GM13977 (cell line): ENCODE measurements at places on chromosomes 6 and 20.

DNA sequence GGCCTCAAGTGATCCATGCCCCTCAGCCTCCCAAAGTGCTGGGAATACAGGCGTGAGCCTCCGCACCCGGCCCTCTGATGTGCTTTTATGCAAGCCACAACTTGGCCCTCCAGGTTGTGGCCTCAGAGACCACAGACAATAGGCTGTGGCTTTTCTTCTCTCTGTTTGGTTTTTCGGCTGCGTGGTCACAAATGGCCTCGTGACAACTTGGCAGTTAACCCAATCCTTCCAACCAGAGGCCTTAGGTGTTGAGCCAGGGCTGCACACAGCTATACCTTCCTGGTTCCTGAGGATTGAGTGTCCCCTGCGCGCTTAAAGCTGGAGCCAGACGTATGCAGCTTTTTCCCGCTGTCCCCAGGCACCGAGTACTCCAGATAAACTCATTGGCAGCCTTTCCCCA, 6.3 kb upstream of the TGM3 start:
- DNase-seq, result no peak

GRCh38 chr6:140274548-140274947, 900.1 kb upstream of the CITED2 start:
- no peak for DNase-seq

GRCh38 chr6:117907601-117908245, 659 bp downstream of the SLC35F1 start:
- DNase-seq, result no peak

- DNase-seq, result peak; percentile 93
Observed at GRCh38 chr20:58209652-58210397, 18.6 kb downstream of the ANKRD60 start.

- DNase-seq, result no peak
Observed at GRCh38 chr6:150666071-150666470, 66.4 kb downstream of the PLEKHG1 start.

DNA sequence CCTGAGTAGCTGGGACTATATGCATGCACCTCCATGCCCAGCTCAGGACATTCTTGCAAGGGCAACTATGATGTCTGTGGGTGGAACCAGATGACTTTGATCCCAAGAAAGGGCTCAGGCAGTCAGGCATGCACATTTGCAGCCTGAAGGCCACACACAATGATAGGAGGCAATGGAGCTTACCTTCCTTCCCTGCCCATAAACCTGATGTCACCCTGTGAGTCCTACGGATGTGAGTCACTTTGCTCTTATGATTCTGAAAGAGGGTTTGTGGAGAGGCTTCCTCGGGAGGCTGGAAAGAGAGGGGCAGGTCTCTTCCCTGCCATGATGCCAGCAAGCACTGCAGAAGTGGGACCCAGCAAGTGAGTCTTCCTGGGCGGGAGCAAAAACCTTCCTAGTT, 202.4 kb downstream of the LY86 start:
- DNase-seq, result no peak

- DNase-seq, result no peak
Observed at GRCh38 chr6:14822679-14823078, 423.2 kb upstream of the JARID2 start.

DNA sequence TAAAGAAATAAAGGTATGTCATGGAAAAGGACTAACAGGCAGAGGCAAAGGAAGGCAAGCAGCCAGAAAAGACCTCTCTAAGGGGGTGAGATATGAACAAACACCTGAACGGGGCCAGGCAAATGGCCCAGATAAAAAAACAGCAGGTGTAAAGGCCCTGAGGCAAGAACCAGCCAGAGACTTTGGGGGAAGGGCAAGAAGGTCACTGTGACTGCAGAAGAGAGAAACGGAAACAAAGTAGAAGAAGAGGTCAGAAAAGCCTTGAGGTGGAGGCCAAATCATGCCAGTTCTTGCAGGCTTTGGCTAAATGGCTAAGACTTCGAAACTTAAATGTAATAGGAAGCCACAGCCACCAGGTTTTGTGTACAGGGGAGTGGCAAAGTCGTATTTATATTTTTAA, 30.8 kb downstream of the KIF16B start:
- no peak for DNase-seq

- DNase-seq, result peak; percentile 9
Observed at GRCh38 chr6:153003366-153003690, 819 bp upstream of the MTRF1L start.

- no peak for DNase-seq
Observed at GRCh38 chr20:60062431-60063047, 104.3 kb downstream of the CDH26 start.

DNA sequence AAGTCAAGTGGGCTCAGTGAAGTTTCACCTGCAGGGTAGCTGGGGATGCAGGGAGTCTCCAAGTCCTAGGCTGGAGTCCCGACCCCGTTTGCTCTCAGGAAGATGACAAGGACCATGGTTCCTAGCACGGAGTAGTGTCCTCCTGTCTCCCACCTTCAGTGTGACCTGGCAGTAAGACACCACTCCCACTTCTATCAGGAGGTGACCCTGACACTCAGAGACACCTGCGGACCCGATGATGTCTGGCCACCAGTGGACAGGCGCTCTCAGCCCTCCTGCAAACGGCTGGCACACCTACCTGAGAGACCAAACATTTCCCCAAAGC, 1.1 kb downstream of the SOD2 start:
- no peak for DNase-seq

- no peak for DNase-seq
Observed at GRCh38 chr20:32251470-32251869, 26.0 kb upstream of the KIF3B start.

GRCh38 chr6:78639111-78640110, 227.9 kb upstream of the IRAK1BP1 start:
- no peak for DNase-seq

- DNase-seq, result no peak
Observed at GRCh38 chr6:159443417-159443920, 249.6 kb downstream of the SOD2 start.

DNA sequence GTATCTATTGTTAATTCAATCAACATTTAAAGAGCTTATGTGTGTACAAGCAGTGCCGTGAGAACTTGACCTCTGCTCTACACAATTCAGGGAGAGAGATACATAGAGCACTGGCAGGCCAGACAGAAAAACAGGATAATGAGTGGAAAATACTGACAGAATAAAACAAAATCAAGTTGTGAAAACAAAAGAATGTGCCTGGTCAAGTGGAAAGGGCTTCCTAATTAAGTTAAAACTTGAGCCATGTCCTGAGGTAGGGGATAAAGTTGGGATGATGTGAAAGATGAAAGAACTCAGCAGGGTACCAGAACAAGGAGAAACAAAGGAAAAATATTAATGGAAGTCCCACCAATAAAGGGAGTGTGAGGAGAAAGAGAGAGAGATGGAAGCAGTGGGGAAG, 672.8 kb downstream of the GRIK2 start:
- DNase-seq, result no peak

DNA sequence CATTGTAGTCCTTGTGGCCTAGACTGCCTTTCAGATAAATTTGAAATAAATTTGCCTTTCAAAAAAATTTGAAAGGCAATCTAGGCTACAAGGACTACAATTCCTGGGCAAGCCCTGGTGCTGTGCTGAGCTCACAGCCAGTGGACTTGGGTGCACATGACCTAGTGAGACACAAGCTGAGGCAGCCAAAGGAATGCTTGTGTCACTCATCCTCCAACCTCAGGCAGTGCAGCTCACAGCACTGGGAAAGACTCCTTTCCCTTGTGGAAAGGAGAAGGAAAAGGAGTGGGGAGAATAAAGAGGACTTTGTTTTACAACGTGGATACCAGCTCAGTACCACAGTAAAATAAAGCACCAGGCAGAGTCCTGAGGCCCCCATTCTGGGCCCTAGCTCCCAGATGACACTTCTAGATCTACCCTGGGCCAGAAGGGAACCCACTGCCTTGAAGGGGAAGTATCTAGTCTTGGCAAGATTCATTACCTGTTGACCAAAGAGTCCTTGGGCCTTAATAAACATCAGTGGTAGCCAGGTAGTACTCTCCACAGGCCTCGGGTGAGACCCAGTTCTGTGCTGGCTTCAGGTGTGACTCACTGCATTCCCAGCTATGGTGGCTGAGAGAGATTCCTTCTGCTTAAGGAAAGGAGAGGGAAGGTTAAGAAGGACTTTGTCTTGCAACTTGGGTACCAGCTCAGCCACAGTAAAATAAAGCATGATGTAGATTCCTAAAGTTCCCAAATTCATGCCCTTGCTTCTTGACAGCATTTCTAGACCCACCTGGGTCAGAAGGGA, 659.7 kb upstream of the FLRT3 start:
- no peak for DNase-seq

DNA sequence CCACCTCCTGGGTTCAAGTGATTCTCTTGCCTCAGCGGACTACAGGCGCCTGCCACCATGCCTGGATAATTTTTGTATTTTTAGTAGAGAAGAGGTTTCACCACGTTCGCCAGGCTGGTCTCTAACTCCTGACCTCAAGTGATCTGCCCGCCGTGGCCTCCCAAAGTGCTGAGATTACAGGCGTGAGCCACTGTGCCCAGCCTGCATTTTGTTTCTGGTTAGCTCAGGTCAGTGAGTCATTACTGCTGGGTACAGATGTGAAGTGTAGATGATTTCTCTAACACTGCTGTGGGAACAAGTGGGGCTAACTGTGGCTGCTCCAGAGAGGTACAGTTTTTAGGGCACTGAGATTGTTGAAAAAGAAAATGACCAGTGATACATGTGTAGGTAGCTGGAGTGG, 188.6 kb downstream of the PRL start:
- no peak for DNase-seq

GRCh38 chr20:57317789-57318371, 11.7 kb upstream of the SPO11 start:
- DNase-seq, result no peak

DNA sequence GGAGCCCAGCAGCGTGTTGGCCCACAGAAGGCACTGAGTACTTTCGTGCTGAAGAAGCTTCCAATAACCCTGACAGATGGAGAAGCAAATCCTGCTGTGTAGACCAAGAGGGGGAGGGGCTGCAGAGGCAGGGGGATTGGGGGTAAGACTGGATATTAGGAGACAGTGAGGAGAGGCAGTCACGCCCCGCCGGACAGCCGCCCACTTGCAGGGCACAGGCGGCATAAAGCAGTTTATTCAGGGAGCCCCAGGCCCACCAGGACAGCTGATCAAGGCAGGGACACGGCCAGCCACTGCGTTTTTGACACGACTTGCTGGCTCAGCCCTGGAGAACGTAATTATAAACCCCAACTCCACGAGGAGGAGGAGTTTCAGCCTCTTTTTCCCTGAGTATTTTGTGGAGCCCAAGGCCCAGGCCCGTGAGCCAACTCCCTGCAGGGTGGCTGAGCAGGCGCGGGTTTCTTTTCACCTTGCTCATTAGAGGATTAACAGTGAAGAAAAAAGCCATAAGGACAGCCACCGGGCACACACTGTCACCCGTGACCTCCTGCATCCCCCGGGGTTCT, 177.9 kb downstream of the TFAP2C start:
- no peak for DNase-seq

DNA sequence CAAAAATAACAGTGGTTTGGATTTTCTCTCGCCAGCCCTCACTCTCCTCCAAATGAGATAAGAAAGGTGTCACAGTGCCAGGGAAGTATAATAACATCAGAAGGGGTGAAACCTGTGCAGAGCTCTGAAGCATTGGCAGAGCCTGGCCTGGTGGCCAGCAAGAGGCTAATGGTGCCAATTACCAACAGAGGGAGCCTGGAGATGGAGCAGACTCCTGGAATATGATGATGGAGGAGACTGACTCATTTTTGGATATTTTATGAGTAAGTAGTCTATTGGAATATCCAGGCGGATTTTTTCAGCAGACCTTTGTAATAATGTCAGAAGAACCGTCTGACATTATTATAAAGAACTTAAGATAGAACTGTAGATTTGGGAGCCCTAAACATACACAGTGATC, 442.6 kb upstream of the MARCKS start:
- DNase-seq, result no peak

GRCh38 chr6:130105996-130106704, 87.8 kb downstream of the L3MBTL3 start:
- DNase-seq, result no peak

DNA sequence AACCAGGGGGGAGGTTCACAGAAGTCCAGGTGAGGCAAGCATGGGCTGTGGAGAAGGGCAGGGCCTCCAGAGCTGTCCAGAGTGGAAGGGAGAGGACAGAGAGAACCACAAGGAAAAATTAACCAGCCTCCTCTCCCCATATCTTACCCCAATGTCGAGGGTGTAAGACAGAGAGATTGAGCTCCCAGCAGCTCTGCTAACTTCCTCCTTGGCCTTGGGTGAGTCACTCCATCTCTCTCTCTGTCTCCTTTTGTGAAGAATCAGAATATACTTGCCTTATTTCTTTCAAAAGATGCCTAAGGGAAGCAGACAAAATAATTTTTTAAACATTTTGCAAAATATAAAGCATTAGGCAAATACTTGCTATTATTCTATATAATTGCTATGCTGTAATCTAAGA, 58.3 kb upstream of the IYD start:
- DNase-seq, result no peak

DNA sequence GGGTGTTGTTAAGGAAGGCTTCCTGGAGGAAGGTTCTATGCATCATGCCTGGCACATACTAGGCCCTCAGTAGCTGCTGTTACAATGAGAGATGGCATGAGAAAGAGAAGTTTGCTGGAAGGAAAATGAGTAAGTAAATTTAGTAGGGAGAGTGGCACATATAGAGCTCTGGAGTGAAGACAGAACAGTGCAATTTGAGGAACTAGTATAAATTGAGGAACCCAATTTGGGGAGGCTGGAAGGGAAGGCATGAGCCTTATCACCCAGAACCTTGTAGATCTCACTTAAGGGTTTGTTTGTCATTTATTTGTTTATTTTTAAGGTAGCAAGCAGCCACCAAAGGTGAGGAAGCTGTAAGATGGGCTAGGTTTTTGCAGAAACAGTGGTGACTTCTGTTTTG, 87.1 kb upstream of the SCGN start:
- DNase-seq, result no peak

- no peak for DNase-seq
Observed at GRCh38 chr6:169775321-169775720, 23.9 kb downstream of the ERMARD start.

DNA sequence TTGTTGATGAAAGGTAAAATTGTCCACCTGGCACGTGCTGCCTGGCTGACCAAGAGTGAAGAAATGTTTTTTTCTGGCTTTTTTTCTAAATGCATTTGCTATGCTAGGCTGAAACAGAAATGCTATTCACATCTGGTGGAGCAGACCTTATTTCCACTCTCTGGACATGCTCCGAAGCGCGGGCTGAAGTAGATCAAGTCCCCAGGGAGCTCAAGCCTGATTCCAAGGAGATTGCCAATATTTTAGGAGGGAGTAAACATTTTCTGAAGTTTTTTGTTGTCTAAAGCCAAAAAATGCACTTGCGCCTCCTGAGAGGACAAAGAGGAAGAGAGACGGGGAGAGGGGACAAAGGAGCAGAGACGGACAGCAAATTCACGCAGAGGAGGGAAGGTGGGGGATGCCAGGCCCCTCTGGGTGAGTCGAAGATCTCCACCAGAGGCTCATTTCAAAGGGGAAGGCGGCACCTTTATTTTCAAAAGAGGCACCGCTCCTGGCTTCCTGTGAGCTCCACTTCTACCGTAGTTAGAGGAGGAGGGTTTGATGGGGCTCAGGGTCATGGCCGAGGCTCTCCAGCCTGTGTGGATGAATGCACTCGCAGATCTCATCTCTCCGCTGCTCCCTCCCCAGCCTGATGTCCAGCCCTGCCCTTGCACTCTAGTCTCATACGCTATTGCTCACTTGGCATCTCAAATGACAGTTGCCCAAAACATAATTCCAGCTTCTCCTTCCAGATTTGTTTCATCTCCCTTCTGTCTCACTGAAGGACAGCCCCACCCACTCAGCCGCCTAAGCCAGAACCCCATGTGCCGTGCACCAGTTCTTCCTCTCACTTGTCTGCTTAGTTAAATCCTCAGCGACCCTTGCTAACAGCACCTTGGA, 23.1 kb upstream of the SMOC2 start:
- DNase-seq, result no peak

GRCh38 chr6:50707652-50708300, 5.5 kb upstream of the TFAP2D start:
- no peak for DNase-seq
